Fibroblast of pulmonary artery (primary cell): ENCODE measurements at places on chromosomes 5 and 9.
A peak's percentile ranks its signal among the peaks of the same experiment; 100 is the strongest.

DNA sequence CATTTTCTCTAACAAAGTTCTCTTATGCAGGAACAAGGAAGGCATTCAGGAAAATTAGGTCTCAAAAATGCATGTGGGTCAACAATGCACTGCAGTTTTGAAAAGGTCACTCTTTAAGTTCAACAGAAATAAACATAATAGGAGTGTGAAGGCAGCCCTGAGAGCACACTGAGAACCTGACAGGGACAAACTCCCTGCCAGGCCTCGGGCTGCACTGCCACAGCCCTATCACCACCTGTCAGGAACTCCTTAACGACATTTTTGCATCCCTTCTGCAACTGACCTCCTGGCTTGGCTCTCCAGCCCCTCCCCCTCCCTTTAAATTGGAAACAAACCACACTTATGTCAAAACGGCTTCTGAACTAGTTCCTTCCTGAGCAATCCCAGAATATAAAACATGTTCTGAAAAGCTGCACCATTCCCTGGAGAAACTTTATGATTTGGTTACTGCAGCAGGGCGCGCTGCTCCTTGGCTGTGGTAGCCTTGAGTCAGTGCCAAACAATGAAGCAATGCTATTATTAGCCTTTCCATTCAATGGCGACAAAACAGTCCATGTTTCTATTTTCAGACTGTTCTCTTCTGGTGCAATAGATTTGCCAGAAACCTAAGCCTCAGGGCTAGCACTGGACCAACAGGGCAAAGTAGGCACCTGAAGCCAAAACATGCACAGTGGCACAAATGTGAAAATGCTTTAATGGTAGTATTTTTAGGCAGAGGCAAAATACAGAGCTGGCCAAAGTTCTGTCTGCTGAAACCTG lies 160.1 kb upstream of the ZNF608 start:
- peak; percentile 91 for DNase-seq

GRCh38 chr5:76742583-76742982 lies 26.7 kb downstream of the F2R start:
- peak; percentile 51 for DNase-seq

GRCh38 chr9:76817489-76817888 lies 53.3 kb downstream of the PCA3 start:
- DNase-seq: peak; percentile 53

DNA sequence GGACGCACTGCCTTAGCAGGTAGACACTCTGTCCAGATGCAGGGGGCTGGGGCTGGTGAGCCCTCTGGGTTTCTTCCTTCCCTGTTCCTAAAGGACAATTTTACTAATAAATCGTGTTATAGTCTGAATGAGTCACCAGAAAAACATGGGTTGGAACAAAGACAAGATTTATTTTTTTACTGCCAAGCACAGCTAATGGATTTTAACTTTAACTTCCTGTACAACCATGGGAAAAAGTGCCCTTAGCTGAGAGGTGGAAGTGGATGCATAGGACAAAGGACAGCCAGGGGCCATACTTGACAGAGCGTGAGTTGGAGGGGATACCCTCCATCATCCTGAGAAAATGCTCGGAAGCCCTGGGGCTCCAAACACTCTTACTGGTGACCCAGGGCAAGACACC lies 300.7 kb downstream of the MSX2 start:
- no peak for DNase-seq

DNA sequence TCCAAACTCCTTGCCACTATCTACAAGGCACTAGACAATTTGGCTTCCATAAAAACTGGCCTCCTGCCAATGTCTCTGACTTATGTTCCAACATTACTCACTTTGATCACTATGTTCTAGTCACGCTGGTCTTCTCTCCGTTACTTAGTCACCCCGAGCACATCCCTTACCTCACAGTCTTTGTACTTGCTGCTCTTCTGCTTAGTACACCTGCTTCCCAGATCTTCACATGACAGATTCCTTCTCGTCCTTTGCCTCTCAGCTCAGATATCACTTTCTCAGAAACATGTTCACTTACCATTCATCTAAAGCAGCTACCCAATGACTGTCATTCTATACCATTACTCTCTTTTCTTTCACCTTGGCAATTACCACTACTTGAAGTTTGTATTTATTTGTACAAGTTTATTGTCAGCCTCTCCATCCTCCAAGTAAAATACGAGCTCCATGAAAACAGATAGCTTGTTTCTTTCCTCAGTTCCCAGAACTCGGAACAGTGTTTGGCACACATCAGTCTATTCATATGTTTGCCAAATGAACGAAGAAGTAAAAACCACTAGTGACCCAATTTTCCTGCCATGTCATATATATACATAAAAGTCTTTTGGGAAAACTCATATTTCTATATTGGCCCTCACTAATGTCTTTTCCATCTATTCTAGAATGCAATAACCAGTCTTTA lies 5.9 kb upstream of the SLC22A5 start:
- peak; percentile 92 for DNase-seq

GRCh38 chr9:121053544-121053943 lies 3.5 kb upstream of the C5 start:
- DNase-seq: no peak

- DNase-seq: no peak
These were observed 25.5 kb downstream of the PKD2L2 start for GRCh38 chr5:137914758-137915157.

GRCh38 chr5:86679529-86679928 lies 61.8 kb downstream of the COX7C start:
- DNase-seq: peak; percentile 86

GRCh38 chr9:132826621-132827365 lies 51.3 kb downstream of the AK8 start:
- no peak for DNase-seq

DNA sequence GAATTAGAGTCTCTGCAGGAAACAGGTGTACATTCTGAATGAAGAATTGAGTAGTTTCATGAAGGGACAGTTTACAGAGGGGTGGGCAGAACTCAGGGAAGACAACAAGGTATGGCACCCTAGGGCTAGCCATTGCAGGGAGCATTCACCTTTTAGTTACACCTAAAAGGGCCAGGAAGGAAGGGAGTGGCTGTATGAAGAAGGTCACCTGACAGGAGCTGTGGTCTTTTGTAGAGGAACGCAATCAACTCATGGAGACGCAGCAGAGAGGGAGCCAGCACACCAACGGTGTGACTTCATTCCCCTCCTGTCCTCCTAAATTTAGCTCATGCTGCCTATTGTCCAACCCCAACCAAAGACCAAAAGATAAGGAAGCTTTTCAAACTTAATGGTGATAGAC lies 12.7 kb upstream of the ZCCHC7 start:
- DNase-seq: no peak

DNA sequence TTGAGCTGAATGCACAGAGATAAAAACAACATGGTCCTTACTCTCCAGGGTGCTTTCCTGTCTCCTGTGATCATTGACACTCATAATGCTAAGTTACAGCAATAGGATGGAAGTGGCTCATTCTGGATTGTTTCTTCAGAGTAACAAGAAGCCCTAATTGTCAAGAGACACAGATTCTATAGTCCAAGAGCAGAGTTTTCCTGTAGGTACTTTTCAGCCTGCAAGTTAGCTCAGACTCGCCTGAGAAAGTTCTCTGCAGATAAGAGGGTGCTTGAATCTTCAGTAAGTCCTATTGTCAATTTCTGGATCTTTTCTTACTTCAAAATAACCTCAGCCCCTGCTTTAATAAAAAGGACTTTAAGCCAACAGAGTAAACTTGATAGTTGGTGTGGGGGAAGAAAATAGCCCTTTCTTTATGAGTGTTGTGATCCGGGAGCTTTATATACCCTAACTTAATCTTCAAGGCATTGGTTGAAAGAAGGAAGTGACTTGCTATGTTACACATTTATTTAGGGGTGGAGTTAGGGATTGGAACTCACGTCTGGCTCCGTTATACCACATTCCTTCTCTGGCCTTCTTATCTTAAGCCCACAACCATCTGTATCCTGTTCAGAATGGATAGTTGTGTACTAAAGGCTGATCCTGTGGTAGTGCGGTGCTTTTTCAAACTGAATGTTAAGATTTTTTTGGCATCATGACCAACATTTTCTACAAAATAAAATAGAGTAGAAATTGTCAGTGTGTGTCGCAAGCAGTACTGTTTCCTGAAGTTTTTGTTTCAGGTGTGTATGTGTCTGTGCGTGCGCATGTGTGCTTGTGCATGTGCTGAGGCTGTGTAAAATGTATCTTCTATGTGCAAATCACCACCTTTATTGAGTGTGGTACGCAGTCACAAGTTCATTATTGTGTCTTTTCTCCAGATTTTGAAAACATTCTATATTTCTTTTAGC lies 173.9 kb downstream of the WDR70 start:
- peak; percentile 97 for DNase-seq

- DNase-seq: peak; percentile 90
These were observed 81.3 kb downstream of the RAPGEF1 start for GRCh38 chr9:131658377-131659129.

- no peak for DNase-seq
These were observed 1.0 kb upstream of the HCN1 start for GRCh38 chr5:45697201-45697600.

- no peak for DNase-seq
These were observed 358.9 kb downstream of the ACTL7B start for GRCh38 chr9:108496846-108497245.

GRCh38 chr9:350384-350783 lies 135.7 kb downstream of the DOCK8 start:
- DNase-seq: no peak

- peak; percentile 4 for DNase-seq
These were observed 47.2 kb downstream of the SGTB start for GRCh38 chr5:65674749-65675148.

DNA sequence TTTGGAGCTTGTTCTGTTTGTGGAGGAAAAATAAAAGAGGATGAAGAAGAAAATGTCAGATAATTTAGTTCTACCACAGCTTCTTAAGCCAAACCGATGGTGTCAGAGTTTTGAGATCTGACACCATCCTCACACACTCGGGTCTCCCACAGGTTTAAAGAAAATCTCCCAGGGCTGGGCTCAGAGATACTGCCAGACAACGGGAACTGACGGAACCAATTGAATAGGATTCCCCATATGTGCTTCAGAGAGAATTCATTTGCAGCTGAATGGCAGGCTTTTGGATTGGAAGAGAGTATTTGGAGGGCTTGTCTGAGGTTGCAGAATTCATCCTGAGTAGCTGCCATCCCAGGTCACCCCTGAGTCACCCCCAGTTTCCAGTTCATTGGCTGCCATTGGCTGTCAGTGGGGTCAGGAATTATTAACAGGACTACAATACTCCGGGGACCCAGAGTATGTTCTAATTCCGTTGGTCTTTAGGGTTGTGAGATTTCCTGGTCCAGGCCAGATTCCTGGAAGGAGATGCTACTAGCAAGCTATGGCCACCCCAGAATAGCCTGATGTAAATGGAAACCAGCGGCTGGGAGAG lies 131.3 kb downstream of the PDZD2 start:
- no peak for DNase-seq

DNA sequence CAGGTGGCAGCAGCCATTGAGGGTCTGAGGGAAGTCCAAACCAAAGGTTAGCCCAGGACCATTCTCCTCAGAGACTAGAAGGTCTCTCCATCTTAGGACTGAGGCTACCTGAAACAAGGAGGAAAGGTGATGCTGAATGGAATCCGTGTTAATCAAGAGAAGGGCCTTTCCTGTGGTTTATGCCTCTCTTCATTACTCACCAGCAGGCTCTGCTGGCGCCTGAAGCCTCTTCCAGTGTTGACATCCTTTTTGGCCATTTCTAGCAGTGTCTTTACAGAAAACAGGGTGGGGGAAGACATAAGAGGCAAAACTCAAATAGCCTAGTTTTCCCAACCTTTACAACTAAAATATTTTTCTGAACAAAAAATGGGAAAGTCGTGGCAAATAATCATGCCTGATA lies 98.0 kb downstream of the ENC1 start:
- peak; percentile 26 for DNase-seq

- DNase-seq: no peak
These were observed 105.0 kb upstream of the TUT7 start for GRCh38 chr9:86459191-86459590.

GRCh38 chr5:72448368-72448767 lies 58.8 kb downstream of the ZNF366 start:
- no peak for DNase-seq
